ENCODE measurements at places on chromosomes 16 and 17.

GRCh38 chr17:869567-870525, 87.7 kb downstream of the MRM3 start:
- DNase-seq, result no peak

DNA sequence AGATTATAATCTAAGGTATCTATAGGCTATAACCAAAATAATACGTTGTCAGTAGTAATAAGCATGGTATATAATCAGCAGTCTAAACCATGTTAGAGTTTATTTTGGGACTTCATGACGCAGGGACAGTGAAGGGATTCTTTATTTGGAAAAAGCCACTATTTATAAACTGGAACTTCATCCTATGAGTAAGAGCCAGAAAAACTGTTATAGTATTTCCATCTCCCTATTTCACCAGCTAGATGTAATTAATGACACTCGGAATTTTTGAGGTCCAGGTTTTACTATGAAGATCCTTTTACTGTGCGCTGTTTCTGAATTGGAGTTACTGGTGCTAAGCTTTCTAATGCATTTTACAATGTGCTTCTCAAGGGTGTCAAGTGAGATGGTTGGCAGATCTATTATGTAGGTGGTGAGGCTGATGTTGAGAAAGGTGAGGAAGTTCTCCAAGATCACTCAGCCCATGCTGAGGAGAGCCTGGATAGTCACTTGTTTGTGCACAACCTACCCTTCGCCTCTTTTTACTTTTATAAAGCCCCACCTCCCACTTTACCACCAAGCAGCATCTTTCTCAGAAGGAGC, 149.3 kb downstream of the MSI2 start:
- DNase-seq, result no peak

DNA sequence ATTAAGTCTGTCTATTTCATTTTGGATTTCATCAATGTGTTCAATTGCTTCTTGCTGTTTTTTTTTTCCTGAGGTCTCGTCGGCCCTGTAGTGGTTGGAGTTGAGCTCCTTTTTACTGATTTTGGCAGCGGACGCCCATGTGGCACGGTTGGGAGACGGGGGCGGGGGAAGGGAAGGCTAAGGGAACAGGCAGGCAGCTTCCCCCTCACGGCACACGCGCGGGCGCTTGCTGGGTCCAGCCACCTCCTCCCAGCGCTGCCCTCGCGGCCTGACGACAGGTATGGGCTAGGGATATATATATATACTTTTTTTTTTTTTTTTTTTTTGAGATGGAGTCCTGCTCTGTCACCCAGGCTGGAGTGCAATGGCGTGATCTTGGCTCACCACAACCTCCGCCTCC, 11.4 kb downstream of the HSF5 start:
- no peak for DNase-seq

- no peak for DNase-seq
These were observed 46.3 kb downstream of the C16orf78 start for GRCh38 chr16:49419862-49420261.

Measured in SK-N-DZ (cell line).